Stimulated activated CD8-positive, alpha-beta memory T cell treated with anti-CD3 and anti-CD28 coated beads, Interleukin-4, amount 100 ng/mL, for 48 hours (primary cell): ENCODE measurements at places on chromosomes 3 and 15.

DNA sequence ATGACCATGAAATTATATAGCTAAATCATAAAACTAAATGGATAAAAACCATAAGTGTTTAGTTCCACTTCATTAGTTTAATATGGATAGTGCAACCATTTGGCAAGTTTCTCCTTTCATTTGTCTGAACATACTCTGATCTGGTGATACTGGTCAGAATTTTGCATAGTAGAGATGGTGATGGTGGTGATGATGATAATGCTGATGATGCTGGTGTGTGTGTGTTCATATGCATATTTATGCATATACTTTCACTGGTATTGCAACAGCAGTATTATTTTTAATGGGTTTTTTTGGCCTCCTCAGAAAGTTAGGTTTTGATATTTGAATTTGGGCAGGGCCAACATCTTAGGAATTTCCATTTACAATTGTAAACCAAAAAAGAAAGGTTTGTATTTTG is 76.4 kb downstream of the SLMAP start:
- DNase-seq = no peak

GRCh38 chr3:195212033-195212748 is 58.8 kb downstream of the XXYLT1 start:
- no peak for DNase-seq

DNA sequence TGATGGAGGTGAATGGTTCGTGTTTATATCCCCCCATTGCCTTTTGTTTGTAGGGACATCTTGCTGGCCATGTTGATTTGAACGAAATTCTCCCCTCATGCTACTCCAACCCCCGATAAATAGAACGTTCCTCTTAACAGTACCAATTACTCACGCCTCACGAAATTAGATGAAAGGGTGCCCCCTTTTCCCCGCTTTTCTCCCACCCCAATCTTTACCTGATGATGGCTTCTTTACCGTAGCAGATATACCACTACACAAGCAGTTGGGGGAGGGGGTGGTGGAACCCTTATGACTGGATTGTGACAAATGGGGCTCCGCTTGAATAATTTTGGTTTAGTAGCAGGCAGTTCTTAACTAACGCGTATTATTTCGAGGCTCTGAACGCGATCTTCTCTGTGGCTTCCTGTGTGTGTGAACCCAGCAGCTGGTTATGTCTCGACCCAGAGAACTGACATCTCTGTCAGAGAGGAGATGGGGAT is 1.1 kb downstream of the PIAS1 start:
- DNase-seq = peak; percentile 77

GRCh38 chr3:151895478-151896241 is 22.2 kb downstream of the SUCNR1 start:
- DNase-seq = no peak

GRCh38 chr3:188497021-188497420 is 343.1 kb downstream of the LPP start:
- DNase-seq = no peak

DNA sequence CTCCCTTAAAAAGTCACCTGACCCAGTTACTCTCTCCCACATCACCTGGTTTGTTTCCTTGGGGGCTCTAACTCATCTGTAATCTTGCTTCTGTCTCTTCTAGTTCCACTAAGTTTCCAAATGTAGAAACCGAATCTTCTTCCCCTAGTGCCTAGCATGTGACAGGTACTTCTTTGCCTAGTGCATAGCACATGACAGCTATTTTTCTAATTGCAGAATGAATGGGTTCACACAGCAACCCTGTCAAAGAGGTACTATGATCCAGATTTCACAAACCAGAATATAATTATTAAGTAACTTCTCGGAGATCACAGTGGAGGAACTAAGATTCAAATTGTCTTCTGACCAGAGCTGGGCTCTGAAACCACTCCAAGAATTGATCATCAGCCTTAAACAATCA is 7.4 kb downstream of the DPH3 start:
- DNase-seq = no peak

GRCh38 chr3:180690061-180690460 is 10.8 kb upstream of the CCDC39 start:
- no peak for DNase-seq

DNA sequence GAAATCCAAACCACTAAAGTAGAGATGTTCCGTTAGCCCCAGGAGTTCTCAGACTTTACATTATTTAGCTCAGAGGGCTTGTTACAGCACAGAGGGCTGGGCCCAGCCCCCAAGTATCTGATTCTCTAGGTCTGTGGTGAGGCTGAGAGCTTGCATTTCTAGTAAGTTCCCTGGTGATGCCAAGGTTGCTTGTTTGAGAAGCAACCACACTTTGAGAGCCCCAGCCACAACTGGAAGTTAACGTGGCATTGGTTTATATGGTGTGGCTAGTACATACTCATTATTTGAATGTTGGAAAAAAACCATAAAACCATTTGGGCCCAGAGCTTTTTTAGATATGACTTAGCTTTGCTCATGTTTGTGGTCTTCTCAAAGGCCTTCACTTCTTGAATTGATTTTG is 35.9 kb downstream of the PRR23E start:
- no peak for DNase-seq

GRCh38 chr3:134381831-134382442 is 7.7 kb upstream of the AMOTL2 start:
- no peak for DNase-seq

DNA sequence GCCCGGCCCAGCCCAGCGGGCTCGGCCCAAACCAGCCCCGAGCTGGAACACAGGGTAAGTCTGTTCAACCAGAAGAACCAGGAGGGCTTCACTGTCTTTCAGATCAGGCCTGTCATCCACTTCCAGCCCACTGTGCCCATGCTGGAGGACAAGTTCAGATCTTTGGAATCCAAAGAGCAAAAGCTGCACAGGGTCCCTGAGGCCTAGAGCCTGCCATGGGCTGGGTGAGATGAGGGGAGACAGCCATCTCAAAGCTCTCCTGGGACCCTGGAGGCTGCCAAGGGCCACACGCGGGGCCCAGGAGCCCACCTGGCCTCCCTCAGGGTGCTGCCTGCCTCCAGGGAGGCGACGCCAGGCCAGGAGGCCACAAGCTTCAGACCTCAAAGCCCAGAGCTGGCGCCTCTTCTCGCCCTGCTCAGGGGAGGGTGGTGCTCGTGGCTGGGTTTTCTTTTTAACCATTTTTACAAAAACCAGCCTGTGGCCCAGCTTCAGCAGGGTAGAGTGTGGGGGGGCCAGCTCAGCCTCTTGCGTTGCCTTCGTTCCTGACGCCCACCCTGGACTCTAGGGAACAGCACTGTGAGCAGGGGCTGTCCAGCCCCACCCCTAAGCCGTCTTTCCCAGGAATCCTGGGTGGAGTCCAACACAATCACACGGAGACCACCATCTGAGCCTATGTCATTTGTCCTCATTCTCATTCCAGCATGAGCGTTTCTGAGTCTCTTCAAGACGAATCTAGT is 107.0 kb downstream of the ETFA start:
- DNase-seq = peak; percentile 17

DNA sequence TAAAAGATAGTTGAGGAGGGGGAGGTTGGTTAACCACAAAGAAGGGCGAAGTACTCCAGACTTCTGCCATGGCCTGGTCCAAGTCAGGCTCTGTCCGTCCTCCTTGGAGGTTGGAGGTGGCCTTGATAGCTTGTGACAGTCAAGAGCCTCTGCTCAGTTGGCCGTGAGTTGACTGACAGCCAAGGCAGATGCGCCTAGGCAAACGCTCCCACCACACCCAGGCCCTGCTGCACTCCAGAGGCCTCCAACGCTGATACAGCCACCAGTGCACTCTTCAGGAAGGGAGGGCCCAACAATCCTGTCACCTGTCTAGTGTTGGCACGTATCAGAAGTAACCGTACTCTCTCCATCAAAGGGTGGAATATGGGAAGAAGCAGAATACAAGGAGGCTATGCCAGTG is 9.3 kb downstream of the RBPMS2 start:
- no peak for DNase-seq

DNA sequence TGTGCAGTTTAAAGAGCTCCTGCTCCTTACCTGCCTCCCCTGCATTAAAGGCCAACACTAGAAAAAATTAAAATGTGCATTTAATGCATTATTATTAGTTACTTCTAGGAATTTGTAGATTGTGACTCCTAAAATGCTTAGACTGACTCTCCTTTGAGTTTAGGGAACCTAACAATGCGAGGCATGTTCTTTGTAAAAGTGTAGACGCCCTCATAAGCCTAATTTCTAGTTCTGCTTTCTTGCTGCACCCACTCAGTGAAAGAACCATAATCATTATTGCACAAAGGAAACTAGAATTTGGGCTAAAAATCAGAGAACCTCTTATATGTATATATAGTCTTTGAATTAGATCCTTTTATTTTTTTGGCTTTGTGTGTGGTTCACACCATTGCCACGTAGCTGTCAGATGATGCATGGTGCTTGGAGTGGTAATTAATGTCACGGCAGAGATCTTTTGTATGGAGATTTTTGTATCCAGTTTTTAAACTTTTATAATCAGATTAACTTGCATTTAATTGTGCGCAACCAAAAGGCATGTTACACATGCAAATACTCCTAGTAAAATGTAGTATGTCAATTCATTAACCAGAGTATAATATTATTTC is 710 bp downstream of the ABHD10 start:
- no peak for DNase-seq

DNA sequence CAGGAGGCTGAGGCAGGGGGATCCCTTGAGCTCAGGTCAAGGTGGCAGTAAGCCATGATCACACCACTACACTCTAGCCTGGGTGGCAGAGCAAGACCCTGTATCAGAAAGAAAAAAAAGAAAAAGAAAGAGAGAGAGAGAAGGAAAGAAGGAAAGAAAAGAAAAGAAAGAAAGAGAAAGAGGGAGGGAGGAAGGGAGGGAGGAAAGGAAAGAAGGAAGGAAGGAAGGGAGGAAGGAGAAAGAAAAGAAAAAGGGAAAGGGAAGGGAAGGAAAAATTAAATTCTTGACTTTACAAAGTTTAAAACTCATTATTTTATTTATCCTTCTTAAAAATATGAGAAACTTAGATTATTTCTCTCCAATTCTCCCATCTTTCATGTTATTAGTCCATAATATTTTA is 17.1 kb upstream of the IDH2 start:
- no peak for DNase-seq

DNA sequence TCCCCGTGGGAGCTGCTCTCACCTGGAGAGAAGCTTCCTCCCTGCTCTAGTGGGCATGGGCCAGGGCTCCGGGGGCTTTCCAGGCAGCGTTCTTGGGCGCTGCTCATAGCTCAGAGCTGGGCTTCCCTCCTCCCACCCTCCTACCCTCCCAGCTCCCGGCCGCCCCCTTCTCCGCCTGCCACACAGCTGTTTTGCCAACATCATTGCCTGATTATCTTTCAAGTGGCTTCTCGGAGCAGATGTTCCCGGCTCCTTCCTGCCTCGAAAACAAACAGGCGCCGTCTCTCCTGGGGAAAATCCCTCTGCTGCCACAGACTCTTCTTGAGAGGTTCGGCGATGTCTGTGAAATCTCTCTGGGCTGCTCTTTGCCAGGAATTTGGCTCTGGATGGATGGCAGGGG is 195.6 kb downstream of the RPLP1 start:
- peak; percentile 14 for DNase-seq

GRCh38 chr15:69758291-69758771 is 305.7 kb downstream of the RPLP1 start:
- peak; percentile 24 for DNase-seq

GRCh38 chr3:42647821-42648459 is 5.6 kb upstream of the ZBTB47 start:
- no peak for DNase-seq

DNA sequence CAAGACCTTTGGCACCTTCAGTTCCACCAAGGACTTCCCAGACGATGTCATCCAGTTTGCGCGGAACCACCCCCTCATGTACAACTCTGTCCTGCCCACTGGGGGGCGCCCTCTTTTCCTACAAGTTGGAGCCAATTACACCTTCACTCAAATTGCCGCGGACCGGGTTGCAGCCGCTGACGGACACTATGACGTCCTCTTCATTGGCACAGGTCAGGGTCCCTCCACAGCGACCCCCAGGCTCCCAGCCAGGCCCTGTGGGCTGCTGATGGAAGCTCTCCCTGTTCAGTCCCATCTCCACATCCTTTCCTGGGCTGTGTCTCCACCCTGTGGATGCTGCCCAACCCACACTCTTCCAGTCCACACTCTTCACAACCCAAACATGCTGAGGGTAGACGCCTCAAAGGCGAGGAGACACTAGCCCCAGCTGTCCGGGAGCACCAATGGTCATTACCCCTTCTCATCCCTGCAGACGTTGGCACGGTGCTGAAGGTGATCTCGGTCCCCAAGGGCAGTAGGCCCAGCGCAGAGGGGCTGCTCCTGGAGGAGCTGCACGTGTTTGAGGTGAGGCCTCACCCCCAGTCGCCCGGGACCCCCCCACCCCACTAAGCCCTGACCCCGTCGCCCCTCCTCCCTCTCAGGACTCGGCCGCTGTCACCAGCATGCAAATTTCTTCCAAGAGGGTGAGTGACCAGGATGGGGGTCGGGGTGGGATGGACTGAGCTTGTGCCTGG is 4.3 kb upstream of the LSMEM2 start:
- peak; percentile 89 for DNase-seq

- DNase-seq = peak; percentile 77
Observed at GRCh38 chr15:90388462-90389380, 679 bp downstream of the IQGAP1 start.

DNA sequence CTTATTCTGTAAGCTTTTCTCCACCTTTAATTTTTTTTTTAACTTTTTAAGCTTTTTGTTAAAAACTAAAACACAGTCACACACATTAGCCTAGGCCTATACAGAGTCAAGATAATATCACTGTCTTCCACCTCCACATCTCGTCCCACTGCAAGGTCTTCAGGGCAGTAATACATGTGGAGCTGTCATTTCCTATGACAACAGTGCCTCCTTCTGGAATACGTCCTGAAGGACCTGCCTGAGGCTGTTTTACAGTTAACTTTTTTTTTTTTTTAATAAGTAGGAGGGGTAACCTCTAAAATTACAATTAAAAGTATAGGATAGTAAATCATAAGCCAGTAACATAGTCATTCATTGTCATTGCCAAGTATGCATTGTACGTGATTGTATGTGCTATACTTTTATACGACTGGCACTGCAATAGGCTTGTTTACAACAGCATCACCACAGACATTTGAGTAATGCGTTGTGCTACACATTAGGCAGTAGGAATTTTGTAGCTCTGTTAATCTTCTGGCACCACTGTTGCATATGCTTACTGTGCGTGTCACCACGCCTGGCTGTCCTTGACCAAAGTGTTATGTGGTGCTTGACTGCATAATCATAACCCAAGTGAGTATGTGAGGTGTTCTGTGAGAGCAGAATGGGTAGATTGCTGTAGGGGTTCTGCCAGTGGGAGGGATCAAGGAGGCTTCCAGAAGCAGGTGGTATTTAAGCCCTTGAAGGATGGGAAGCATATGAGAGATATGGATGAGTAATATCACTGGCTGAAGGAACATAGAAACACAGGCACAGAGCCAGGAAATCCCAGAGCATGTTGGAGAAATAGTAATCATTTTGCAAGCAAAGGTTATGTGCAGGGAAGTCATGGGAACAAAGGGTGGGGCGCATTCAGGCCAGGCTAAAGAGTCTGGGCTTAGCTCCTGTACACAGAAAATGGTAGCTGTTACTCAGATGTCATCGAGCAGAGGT is 18.3 kb downstream of the FBXO22 start:
- no peak for DNase-seq

- DNase-seq = no peak
Observed at GRCh38 chr3:76873532-76874242, 166.2 kb upstream of the ROBO2 start.
